EH (cell line): ENCODE measurements at places on chromosomes 4 and X.
A peak's percentile ranks its signal among the peaks of the same experiment; 100 is the strongest.

DNA sequence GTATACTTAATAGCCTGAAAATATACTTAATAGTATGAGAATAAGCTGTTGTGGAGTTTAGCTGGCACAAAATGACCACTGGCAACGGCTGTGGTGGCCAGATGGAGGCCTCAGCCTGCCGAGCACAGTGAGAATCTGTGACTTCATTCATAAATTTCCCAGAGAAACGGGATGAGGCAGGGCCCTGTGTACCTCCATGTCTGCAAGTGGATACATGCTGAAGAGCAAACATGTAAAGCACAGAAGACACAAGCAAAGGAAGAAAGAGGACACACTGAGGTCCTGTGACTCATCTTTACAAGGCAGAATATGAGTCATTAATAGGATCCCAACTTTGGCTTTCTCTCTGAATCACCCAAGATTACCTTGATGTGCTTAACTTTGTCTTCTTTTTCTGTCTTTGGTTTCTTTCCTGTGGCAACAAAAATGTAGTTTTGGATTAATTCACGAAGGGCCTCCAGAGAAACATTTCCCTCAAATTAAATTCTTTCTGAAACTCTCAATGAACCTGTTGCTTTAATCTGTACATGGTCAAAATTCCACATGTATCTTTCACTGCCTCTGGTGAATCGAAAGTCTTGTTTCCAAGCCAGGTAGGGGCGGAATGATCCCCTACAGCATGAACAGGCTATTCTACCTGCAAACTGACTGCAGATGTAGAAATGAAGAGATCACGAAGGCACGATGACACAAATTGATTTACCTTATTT lies 56.4 kb downstream of the IRF2 start:
- DNase-seq, result peak; percentile 92

DNA sequence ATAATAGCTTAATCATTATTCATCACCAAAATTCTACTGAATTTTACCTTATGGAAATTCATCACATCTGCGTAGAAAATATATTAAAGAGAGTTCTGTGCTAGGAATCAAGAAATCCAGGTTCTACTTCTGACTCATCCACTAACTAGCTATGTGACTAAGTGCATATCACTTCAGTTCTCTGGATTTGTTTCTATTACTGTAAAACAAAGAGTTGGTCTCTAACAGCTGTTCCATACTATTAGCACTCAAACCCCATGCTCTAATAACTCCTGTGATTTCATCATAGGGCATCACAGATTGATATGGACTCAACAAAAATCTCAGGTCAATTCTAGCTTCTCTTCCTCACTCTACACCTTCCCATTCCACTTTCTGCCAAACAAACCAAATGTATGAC lies 572.0 kb downstream of the INPP4B start:
- DNase-seq, result peak; percentile 66

GRCh38 chr4:113943863-113944262 lies 35.6 kb downstream of the ARSJ start:
- peak; percentile 69 for DNase-seq

- no peak for DNase-seq
Observed at GRCh38 chr4:2485956-2486355, 17.1 kb downstream of the RNF4 start.

DNA sequence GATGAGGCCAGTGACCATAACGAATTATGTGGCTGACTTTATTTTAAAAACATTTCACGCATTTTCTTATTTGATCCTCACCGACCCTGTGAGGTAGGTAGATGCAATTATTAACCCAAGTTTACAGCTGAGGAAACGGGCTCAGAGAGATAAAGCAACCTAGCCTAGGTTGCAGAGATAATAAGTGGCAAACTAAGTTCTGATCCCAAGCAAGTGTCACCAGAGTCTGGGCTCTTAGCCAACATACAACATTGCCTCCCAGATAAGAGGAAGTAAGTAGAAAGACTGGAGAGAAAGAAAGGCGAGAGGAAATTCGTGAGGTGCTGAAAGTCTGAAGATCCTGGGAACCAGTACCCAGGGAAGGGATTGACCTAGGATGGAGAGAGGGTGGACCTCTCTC lies 77.4 kb upstream of the GPR50 start:
- DNase-seq, result no peak

DNA sequence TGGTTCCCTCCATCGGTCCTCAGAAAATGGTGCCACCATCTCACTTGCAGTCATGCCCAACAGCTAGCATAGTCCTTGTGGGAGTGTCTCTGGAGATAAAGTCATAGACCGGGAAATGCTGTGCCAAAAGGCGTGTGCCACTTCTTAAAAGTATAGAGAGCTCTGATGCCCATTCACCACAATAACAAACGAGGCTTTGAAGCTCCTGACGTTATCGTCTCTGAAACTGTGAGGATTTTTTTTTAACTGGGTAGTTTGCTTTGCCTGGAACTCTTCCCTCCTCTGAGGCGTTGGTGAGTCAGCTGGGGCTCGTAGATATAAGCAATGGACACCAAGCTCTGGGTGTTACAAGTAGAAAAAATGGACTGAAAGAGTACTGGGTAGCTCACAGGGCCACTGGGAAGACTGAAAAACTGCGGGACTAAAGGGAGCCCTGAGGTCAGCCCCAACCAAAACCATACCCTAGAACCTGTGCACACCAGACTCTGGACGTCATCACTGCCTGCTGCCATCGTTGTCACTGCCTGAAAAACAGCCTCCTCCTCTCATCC lies 89.4 kb upstream of the TRIM2 start:
- peak; percentile 86 for DNase-seq

DNA sequence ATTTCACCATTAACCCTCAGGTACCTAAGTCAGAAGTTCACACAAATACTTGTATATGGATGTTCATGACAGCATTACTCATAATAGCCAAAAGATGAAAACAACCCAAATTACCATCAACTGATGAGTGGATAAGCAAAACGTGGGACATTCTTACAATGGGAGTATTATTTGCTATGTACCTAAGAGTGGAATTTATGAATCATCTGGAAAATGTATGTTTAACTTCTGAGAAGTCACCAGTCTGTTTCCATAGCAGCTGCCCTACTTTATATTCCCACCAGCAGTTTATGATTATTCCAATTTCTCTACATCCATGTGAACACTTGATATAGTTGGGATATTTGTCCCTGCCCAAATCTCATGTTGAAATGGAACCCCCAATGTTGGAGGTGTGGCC lies 1478.9 kb downstream of the PCDH19 start:
- DNase-seq, result no peak

DNA sequence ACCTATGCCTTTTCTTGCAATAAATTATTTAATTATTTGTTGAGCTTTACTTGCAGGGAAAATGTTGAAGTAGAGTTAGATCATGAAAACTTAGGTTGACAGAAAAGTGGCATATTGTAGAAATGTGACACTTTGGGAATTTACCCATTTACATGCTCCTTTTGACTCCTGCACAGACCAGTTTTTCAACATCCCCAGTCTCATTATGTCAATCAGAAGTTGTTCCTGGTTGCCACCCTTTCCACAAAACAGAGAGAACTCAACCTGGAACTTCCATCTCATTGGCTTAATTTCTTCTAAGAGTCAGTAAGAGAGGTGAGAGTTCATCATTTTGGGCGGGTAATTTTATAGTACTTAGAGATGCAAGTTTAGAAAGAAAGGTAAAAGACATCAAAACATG lies 284.6 kb upstream of the ANKRD50 start:
- no peak for DNase-seq

DNA sequence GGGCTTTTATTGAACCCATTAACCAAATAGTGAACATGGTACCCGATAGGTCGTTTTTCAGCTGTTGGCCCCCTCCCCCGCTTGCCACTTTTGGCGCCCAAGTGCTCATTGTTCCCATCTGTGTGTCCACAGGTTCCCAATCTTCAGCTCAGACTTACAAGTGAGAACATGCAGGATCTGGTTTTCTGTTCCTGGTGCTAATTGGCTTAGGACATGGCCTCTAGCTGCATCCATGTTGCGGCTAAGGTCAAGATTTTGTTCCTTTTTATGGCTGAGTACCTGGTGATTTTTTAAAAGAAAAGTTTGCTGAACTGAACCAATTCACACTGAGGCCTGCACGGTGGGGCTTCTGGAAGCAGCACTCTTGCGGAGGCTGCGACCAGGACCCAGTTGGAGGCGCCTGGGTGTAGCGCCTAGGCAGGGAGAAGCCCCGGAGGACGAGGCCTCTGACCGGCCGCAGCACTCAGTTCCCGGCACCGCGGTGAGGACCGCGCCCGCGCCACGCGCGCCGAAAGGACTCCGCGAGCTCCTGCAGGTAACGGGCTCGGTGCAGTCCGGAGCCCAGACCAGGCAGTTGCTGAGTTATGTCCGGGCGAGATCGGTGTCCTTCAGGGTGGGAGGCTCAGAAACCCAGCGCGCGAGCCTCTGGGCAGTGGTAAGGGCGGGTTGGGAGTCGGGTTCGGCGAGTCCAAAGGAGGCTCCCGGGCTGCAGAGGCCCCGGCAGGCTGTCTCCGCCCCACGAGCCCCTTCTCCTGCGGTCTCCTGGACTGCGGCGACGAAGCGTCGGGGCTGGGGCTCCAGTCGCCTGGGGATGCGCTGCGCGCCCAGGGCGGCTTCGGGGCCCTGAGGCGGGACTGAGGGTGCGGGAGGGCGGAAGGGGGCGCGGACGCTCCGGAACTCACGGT lies 15.8 kb upstream of the SLC25A4 start:
- peak; percentile 11 for DNase-seq

GRCh38 chr4:185796176-185796575 lies 15.8 kb downstream of the SORBS2 start:
- peak; percentile 66 for DNase-seq

GRCh38 chr4:11729548-11729947 lies 300.9 kb upstream of the HS3ST1 start:
- DNase-seq, result no peak

- DNase-seq, result no peak
Observed at GRCh38 chrX:48883729-48884128, 13.8 kb downstream of the TIMM17B start.

DNA sequence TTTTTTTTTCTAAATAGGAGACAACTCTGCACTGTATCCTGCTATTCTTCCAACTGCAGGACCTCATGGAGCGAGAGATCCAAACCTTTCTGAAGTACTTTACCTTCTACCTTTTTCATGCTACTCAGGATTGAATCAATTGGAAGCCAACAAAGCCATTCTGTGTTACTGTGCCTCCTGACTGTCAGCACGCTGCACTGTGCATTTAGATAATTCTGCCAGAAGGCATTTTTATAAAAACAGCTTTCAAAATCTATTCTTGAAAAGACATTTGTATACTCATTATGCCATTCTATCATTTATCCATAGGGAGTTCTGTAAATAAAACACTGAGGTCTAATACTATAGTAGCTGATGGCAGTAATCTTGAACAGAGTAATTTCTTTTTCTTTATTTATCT lies 142.8 kb downstream of the SLIT2 start:
- no peak for DNase-seq

- DNase-seq, result no peak
Observed at GRCh38 chr4:8381814-8382581, 58.5 kb downstream of the ACOX3 start.

GRCh38 chr4:83605210-83605609 lies 69.3 kb downstream of the GPAT3 start:
- no peak for DNase-seq

DNA sequence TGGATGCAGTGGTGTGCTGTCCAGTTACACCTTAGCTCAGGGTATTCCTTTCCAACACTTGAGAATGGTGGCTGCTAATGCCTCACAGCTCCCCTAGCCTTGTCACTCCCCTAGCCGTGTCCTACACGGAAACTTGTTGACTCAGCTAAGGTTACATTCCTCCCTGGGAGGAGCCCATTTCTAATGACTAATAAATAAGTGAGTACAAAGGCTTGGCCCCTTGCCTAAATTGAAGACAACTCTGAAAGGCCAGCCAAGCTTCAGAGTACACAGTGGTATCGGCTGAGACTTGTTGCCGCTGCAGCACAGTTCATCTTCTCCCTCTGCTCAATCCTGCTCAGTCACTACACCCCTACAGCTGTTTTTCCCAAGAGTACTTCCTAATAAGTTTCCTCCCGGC lies 21.2 kb upstream of the SLC25A31 start:
- DNase-seq, result peak; percentile 73

DNA sequence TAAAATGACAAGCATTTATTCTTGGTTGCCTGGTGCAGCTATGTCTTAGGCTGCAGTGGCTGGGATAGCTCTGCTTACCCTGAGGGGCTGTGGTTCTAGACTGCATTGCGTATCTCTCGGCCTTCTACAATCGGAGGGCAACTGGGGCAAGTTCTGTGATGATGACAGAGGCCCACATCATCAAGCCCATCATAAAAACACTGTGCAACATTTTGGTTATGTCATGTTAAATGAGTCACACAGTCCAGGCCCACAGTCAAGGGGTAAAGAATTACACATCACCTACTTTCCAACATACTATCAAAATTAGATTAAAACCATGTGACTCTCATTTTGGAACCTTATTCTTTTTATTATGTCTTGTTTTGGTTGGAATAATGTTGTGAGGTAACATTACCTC lies 120.2 kb upstream of the GUCY1A1 start:
- DNase-seq, result no peak

- DNase-seq, result no peak
Observed at GRCh38 chr4:967113-968104, 6.0 kb downstream of the DGKQ start.

DNA sequence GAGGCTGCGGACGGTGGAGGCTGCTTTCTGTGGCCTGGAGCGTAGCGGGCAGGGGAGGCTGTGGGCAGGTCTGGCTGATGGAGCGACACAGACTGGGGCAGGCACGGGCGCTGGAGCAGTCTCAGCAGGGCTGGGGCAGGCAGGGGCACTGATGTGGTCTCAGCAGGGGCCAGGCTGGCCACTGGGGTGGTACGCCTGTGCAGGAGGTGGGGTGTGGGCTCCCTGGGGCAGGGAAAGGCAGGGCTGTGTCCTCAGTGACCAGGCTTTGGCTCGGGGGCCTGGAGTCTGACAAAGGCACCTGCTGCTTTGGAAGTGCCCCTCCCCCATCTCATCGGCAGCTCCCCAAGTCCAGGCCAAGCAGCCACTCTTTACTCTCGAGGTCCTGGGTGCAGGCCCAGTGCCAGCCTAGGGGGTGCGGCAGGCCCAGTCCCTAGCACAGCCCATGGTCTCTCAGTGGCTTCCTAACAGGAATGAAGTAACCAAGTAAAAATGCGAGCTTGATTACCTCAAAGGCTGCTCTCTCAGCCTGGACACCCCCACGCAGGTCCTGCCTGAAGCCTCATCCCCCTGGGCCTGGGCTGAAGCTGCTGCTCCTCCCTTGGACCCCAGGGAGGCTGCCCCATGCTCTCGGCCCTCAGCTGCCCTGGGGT lies 55.5 kb downstream of the ADRA2C start:
- no peak for DNase-seq

DNA sequence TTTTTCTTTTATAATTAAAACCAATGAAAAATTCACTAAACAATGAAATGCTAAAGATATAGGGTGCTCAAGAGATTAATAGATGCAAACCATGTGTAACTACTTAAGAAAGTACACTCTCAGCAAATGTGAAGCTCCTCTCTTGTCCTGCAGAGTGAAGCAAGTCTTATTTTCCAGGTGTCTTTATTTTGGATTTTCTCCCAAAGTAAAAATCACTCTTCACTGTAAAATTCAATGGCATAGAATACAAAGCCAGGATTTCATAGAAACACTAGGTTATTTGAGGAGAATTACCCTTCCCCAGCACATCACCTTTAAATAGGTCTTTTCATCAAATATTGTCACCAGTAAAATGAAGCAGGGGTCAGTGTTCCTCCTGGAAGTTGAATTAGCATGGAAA lies 57.0 kb upstream of the GIMD1 start:
- DNase-seq, result no peak

- DNase-seq, result no peak
Observed at GRCh38 chrX:139126493-139126892, 404.0 kb upstream of the F9 start.

GRCh38 chr4:79584352-79584751 lies 176.3 kb upstream of the GK2 start:
- no peak for DNase-seq
